ENCODE measurements at places on chromosomes 2 and 18.
A peak's percentile ranks its signal among the peaks of the same experiment; 100 is the strongest.

GRCh38 chr18:48646976-48647375, 108.1 kb downstream of the CTIF start:
- DNase-seq: no peak

DNA sequence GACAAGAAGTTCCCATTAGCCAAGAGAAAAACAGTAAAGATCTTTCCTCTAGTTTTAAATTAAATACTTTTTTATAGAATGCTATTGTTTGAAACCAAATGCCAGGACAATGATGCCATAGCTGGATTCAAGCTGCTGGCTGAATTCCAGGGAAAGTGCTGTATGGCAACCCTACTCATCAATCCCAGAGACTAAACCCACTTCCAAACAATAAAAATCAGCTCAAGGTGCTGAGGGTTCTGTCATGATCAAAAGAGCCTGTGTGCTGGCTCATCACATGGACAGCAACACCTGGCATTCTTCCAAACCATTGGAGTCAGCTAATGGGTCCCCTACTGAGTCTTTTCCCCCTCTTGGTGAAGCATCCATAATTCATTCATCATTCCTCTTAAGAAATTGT, 53.7 kb upstream of the PARD3B start:
- no peak for DNase-seq

GRCh38 chr2:232325324-232326273, 53.0 kb upstream of the ALPP start:
- DNase-seq: peak; percentile 47

- no peak for DNase-seq
Measured at GRCh38 chr2:183341057-183341456, 216.8 kb downstream of the NUP35 start.

DNA sequence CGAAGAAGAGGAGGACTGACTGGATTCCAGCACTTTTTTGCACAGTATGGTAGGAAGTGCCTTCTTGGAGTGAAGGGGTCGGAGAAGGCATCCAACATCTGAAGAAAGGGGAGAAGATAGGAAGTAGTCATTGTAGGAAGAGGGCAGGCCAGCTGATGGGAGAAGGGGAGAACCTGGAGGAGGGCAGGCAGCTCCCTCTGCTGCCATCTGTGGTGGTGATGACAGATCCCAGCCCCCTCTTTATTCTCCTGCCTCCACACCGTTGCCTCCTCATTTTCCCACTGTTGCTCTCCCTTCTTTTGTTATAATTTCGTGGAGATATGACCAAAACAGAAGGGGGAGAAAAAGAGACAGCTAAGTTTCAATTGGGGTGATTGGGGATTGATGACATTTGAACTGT, 2.9 kb upstream of the SCYGR2 start:
- no peak for DNase-seq

- DNase-seq: no peak
Measured at GRCh38 chr18:11494107-11494506, 115.3 kb upstream of the SLC35G4 start.

GRCh38 chr2:118047380-118047826, 33.5 kb upstream of the CCDC93 start:
- no peak for DNase-seq

DNA sequence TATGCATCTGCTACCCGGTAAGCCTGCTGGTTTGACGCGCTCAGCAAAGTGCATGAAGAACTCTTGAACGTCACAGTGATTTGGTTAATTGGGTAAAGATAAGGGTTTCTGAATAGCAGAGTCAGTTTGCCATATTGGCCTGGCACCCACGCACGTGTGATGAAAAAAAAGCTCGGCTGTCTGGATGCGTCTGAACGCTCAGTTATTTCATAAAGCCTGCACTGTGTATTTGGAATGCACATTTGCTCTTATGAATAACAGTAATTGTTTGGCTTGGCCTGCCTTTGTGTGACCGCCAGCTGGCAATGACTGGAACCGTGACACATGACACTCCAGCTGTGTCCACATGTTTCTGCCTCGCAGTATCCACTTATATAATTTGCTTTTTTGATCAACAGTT, 129.2 kb upstream of the MEIS1 start:
- DNase-seq: peak; percentile 81

- no peak for DNase-seq
Measured at GRCh38 chr2:79630060-79630459, 117.2 kb downstream of the CTNNA2 start.

GRCh38 chr2:98583816-98584618, 24.3 kb downstream of the COA5 start:
- DNase-seq: no peak

DNA sequence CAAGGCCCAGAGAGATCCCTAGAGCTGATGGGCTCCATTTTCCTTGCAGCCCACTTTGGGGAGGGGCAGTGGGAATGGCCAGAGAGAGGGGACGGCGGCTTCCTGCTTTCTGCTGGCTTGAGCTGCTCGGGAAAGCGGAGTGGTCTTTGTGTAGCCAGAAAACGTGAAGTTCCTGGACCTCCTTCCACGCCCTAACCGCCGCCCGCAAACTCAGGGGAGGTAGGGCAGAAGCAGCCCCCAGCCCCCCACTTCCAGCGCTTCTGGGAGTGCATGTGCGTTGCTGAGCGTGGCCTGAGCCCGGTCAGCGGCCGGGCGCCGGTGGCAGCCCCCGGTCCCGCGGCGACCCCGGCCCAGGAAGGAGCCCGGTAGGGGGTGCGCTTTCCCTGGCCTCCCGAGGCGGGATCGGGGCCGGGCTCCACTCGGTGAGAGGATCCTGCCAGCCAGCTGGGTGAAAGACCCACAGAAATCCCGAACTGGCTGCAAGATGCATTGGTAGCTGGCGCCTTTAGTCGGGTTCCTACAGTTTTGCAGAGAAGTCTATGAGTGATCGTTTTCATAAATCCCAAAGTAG, 25.3 kb upstream of the BOD1L2 start:
- peak; percentile 9 for DNase-seq

DNA sequence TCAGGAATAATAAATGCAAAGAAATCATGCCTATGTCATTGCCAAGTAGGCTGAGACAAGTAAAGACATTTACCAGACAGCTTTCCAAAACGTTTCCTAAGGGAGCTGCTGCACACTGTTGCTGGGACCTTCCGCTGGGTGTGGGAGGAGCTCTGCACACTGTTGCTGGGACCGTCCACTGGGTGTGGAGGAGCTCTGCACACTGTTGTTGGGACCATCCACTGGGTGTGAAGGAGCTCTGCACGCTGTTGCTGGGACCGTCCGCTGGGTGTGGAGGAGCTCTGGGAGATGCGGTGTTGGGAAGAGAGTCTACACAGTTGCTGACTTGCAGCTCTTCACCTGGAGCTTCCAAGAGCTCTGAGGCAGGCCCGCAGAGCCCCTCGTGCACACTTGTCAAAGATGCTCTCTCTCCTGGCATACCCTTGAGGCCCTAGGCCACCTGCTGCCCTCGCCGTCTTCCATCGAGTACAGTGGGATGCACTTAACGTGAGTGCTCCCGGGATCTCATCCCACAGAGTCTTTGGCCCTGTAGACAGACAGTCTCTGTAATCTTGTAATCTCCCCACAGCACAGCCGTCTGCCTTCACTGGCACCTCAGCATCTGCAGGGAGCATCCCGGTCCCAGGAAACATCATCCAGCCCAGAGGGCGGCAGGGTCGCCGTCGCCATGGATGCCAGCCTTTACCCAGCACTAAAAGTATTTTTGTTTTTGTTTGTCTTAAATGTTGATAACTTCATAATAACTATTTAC, 51.4 kb downstream of the TRAPPC12 start:
- no peak for DNase-seq

GRCh38 chr2:167489325-167489724, 601.0 kb downstream of the XIRP2 start:
- DNase-seq: peak; percentile 70

DNA sequence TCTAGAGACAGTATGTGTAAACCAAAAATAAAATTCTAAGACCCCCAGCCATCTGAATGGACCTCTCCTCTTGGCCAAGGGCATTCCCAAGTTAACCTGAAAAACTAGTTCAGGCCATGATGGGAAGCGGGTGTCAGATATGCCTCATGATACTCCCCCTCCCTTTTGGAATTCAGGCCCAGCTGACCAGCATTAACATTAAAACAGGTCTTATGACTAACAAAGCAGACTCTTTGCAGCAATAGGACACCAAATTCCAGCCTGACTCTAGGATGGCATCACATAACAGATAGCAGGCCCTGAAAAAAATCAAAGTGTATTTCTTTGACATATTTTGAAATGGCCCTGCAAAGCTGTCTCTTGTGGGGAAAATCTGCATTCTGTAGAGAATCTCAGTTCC, 73.3 kb upstream of the L3MBTL4 start:
- DNase-seq: no peak

GRCh38 chr2:72198532-72199241, 51.0 kb upstream of the CYP26B1 start:
- DNase-seq: no peak

GRCh38 chr2:176120364-176121189, 1.9 kb upstream of the HOXD9 start:
- DNase-seq: no peak

- no peak for DNase-seq
Measured at GRCh38 chr2:224731665-224732064, 15.5 kb upstream of the CCDC195 start.

- DNase-seq: no peak
Measured at GRCh38 chr2:234164493-234165413, 114.3 kb downstream of the SPP2 start.

- no peak for DNase-seq
Measured at GRCh38 chr2:97880334-97880733, 115.4 kb downstream of the TMEM131 start.

DNA sequence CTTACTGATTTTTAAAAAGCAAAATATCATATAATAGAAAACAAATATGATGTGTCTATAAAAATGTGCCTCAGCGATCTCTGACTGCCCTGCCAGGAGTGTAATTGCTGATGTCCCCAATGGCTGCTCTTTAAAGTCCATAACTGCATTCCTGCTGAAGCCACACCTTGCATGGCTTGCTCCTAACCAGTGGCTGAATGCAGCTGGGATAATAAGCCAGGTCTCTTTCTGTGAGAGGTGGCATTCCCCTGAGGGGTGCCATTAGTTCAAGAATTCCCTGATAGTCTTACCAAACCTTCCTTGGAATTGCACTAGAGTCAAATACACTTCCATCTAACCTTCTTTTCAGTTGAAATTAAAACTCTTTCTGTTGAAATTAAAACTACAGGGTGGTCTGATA, 125.8 kb upstream of the ZNF804A start:
- no peak for DNase-seq

DNA sequence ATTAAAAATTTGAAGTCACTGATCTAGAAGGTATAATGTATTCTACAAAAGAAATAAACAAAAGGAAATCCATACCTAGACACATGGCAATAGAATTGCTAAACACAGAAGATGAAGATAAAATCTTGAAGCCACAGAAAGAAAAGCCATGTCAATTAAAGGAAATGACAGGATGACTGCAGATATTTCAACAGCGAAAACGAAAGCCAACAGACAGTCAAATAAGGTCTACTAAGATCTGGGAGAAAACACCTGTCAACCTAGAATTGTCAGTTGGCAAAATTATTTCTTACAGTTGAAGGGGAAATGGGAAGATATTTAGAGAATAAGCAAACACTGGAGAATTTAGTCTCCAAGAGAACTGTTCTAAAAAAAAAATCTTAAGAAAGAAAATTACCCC, 39.2 kb downstream of the NETO1 start:
- no peak for DNase-seq

DNA sequence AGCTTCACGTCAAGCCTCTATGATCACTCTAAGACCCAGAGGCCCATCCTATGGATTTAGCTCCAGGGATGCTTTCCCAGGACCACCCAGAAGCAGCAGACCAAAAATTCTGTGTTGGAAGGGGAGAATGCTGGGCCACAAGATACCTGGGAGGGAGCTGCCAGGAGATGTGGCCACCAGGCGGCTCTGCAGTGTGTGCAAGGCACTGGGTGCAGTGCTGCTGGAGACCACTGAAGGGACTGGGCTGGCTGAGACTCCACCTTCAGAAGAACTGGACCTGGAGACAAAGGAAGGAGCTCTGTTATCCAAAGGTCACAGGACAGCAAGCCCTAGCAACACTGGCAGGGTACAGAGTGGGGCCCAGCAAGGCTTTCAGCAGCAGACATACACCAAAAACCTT, 34.0 kb downstream of the KANSL3 start:
- no peak for DNase-seq

- peak; percentile 21 for DNase-seq
Measured at GRCh38 chr2:186486651-186487647, 889 bp downstream of the ZC3H15 start.

DNA sequence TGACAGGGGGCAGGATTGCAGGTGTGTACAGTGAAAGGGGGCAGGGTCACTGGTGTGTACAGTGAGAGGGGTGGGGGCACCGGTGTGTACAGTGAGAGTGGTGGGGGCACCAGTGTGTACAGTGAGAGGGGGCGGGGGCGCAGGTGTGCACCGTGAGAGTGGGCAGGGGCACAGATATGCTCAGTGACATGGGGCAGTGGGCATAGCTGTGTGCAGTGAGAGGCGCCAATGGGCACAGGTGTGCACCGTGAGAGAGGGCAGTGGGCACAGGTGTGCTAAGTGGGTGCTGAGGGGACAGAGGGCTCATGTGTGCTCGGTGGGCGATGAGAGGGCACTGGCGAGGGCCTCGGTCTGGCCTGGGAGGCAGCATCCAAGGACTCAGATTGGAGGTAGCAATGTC, 63.0 kb downstream of the GREB1 start:
- DNase-seq: no peak

All from brain (organoid and tissue), 16 donors.